ENCODE measurements at places on chromosomes 2 and 18.

GRCh38 chr18:42298759-42299675 is 344.0 kb downstream of the PIK3C3 start:
- peak; percentile 33 for DNase-seq

GRCh38 chr2:110804915-110805314 is 72.5 kb downstream of the ACOXL start:
- DNase-seq, result no peak

- DNase-seq, result no peak
These were observed 1.0 kb downstream of the GAREM2 start for GRCh38 chr2:26173776-26174482.

DNA sequence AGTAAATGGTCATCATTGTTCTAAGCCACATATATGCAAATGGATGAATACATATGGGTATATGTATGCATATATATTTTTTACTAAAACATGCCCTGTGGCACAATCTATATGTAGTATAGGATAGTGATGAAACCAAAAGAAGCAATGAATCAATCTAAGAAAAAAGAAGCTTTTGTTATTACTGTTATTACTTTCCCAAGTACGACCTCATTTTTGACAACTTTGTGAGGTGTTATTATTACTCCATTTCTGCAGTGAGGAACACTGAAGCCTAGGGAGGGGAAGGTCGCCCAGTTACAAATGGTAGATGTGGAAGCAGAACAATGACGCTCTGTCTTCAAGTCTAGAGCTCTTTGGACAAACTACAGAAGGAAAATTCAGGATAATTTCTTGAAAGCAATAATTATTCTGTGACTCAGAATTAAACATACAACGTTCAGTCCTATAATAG is 38.3 kb downstream of the STAT4 start:
- DNase-seq, result no peak

GRCh38 chr2:54081574-54081973 is 33.8 kb upstream of the ACYP2 start:
- DNase-seq, result no peak
